Foreskin melanocyte (primary cell): ENCODE measurements at places on chromosomes 11 and 22.
A peak's percentile ranks its signal among the peaks of the same experiment; 100 is the strongest.

GRCh38 chr11:45885274-45885920 is at the start of gene MAPK8IP1:
Gene MAPK8IP1 (plus strand): TSS chr11:45885651. CDS start chr11:45885821, 170 bp downstream.
- DNase-seq, result no peak

GRCh38 chr22:49147171-49147570 is 680.5 kb downstream of the BRD1 start:
- DNase-seq, result no peak

GRCh38 chr11:31799435-31800397 is 11.4 kb downstream of the PAX6 start:
- DNase-seq, result no peak

DNA sequence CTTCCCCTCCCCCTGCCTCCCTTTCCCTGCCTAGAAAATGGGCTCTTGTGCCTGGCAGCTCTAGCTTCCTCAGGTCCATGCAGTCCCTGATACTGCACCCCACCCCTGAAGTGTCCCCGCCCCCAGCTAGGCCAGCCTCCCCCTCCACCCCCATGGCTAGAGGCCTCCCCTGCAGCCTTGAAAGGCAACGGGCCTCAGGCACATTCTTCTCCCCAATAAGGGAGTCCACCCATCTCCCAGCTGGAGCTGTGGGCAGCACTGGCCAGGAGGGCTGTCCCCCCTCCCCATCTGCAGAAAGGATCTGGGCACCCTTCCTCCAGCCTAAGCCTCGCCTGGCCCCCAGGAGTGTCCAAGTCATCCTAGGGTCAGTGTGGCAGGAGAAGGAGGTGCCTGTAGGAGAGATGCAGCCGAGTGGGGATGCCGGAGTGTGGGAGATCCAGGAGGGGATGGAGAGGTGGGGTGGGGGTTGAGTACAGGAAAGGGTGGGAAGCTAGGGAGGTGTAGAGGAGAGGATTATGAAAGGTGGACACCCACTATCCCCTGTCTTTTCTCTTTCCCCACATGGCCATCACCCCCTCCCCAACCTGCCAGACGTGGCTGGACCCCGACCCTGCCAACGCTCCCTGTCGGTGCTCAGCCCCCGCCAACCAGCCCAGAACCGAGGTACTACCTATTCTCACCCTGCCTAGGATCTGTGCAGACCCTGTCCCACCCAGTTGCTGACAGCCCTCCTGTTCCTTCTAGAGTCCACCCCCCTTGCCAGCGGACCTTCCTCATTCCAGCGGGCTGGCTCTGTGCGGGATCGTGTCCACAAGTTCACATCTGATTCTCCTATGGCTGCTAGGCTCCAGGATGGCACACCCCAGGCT is 9.3 kb downstream of the SMTN start:
- no peak for DNase-seq

DNA sequence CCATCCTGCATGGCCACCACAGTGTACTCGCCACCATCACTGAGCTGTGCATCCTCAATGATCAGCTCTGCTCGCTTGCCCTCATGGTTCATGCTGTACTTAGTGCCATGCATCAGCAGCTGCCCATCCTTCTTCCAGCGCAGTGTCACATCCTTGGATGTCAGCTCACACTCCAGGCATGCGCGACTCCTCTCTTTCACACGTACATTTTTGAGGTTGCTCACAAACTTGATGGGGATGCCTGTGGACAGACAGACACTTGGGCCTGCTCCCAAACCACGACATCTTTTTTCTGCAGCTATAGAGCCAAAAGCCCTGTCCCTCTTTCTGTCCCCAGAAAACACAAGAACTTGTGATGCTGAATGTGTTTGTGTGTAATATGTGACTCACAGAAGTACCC is 10.5 kb downstream of the IGSF22 start:
- DNase-seq, result no peak

DNA sequence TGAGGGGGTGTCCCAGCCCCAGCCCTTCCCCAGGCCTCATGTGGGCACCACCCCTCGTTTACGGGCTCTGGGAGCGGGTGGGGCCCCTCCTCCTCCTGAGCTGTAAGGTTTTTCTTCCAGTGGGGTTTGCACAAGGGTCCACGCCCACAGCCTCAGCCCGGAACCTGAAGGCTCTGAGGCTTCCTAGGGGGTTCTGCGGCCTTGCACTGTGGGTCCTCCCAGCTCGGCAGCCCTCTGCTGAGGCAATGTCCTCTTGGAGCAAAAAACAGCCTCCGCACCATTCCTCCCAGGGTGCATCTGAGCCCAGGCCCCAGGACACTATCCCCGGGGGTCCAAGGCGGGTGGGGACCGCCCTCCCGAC is 14.1 kb downstream of the H19 start:
- DNase-seq, result no peak

GRCh38 chr11:33515347-33515746 is 185.3 kb downstream of the C11orf91 start:
- peak; percentile 7 for DNase-seq

DNA sequence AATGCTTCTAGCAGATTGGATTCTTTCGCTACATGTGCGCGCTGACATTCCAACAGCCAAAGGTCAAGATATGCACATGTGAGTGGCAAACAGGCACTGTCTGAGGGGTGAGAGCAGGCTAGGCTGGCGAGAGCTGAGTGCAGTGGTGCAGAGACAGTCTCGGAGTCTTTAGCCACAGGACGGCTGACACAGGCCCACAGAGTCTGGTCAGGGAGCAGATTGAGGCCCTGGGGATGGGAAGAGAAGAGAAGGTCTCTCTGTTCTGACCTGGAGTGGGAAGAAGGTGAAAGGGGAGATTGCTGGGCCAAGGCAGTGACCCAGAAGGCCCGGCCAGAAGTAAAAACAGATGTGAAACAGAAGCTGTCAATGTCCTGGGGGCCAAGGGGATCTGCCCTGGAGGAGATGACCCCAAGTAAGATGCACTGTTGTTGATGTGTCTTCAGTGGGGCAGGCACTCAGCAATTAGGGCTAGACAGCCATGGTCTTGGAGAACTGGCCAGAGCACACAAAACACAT is 197.8 kb downstream of the ETS1 start:
- no peak for DNase-seq

DNA sequence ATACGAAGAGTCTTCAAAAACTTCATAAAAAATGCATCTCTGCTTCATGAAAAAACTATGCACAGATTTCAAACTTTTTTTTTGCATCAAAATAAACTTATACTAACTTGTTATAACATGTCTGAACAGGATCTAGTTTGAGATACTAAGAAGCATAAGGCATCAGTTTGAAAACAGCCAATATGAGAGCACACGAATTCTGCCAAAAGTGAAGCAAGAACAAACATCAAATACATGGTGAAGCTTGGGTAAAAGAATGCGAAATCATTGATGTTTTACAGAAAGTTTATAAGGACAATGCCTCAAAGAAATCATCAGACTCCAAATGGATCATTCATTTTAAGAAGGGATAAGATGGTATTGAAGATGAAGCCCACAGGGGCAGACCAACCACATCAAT is 389.1 kb upstream of the TENM4 start:
- no peak for DNase-seq

GRCh38 chr11:9838229-9838628 is 174.4 kb downstream of the SWAP70 start:
- no peak for DNase-seq

DNA sequence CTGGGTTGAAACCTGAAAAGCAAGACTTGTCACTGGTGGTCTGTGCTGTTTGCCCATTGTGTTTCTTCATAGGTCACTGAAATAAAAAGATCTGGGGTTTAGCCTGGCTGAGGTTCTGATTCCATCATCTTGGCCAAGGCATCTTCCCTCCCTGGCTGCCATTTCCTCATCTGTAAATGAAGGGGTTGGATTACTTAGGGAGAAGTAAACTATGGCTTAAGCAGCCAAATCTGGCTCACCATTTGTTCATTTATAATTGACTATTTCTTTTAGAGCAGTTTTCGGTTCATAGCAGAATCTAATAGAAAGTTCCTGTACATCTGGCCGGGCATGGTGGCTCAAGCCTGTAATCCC is 52.3 kb upstream of the YWHAH start:
- DNase-seq, result no peak

DNA sequence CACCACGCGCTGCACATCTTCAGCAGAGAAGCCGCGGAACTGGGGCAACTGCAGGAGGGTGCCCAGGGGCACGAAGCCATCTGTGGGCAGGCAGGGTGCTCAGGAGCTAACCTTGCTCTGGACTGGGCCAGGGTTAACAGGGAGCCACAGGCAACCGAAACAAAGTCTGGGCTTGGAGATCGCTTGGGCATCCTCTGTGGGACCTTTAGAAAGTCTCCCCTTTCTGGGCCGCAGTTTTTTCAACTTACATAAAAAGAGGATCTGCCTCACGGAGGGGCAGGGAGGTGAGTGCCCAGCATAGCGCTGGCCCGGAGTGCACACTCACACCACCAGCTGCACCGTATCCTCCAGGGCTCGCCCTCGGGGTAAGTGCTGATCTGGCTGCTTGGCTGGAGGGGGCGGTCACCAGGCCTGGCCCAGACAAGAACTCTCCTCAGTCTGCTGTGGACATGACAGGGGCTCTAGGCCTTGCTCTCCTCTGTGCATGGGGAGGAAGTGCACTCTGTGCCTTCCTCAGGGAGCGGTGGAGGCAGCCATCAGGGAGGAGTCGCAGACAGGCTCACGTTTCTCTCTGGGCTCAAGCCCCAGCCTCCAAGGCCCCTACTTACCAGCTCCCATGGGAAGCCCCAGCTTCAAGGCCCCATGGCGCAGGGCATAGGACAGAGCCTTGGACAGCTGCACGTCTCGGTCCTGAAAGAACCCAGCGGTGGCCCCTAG is 937 bp downstream of the TRPT1 start:
- DNase-seq, result no peak

DNA sequence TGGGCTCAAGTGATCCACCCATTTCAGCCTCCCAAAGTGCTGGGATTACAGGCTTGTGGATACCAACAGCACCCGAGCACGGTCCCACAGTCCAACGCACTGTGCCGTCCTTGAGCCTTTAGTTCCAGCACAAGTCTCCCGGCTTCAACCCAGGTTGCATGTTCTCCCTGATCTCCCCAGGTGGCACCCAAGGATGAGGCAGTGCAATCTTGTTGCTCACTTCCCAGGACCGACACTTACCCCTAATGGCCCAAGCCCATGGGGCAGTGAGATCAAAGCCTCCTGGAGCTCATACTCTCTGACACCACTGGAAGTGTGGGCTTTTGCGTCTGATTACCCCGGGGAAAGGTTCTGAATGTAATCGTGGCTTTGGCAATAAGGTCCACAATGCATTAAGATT is 3.5 kb downstream of the PRAME start:
- no peak for DNase-seq

- DNase-seq, result peak; percentile 50
These were observed at the start of gene MPPED2 for GRCh38 chr11:30586251-30587144. Gene MPPED2 (minus strand): TSS chr11:30586353. CDS start chr11:30580373, 5,980 bp downstream.

DNA sequence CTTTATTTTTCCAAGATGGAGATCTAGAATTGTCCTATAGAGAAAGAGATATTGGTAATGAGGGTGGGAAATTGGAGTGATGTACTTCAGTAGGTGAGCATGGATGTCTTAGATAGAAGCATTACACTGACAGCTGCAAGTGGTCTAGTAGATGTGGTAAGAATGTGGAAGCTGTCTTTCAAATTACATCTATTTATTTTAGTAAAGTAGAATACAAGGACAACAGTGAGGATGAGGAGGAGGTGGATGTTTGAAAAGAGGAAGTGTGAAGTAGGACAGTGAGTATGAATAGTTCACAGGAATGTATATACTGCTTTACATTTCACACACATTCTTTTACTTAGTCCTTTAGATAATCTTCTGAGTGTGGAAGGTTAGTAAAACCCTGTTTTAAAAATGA is 64.2 kb downstream of the HIPK3 start:
- DNase-seq, result no peak

DNA sequence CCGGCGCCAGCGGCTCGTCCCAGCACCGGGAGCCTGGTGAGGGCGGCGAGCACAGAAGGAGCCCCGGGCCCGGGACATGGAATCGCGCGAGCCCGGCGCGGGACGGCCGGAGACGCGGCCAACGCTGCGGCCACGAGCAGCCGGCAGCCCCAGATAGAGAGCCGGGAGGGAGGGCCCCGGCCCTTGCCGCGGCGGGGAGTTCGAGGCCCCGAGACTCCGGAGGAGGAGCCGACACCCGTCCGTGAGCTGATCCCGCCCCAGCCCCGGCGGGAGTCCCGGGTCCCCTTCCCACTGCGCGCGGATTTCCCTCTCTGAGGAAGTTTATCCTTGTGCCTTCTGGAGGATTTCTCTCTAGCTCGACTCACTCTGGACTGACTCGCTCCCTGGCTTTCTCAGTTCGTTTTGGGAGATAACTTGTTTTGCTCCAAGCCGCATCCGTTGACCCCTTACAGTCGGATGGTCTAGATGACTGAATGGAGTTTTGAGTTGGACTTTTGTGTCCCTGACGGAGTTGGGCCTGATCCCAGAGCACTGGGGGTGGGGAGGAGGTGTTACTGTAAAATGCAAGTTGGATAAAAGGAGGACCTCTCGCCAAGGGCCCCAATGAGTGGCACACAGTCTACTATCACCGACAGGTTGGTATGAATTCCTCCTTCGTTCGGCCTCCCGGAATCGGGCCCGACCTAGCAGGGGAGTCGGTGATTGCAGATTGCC is 585 bp downstream of the ARHGEF12 start:
- DNase-seq, result peak; percentile 40

DNA sequence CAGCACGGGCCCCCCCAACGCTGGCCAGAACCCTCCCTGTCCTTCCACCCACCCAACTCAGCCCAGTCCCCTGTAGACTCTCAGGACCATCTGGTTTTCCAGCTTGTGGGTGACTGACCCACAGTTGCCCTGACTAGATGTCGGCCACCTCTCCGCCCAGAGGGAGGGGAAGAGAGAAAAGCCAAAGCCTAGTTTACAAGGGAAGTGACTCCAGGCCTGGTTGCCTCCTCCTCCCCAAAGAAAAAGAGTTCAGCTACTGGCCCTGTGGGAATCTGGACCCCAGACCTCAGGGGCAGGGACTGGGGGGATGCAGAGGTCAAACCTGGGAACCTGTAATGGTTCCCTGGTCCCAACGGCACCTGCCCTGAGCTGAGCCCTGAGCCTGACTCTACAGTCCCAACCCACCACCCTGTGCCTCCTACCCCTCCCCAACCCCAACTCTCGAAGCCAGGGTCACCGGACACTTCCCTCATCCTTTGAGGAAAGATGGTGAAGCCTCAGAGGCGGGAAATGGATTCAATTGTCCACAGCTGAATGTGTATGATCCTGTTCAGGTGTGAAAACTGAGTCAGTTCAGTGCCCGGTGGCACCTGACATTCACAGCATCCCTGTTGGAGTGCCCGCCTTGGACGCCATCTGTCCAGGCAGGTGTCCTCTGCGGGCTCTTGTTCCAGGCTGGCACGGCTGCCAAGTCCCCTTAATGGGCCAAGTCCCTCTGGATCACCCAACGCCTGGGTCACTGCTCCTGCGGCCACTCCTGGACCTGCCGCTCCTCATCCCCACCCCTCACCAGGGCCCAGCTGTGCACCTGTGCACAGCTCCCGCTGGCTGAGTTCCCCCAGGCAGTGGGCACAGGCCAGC is 21.0 kb upstream of the WNT7B start:
- DNase-seq, result no peak

- DNase-seq, result no peak
These were observed 3.1 kb upstream of the ADORA2A start for GRCh38 chr22:24424001-24424900.

GRCh38 chr11:1401656-1402221 is 12.0 kb downstream of the BRSK2 start:
- DNase-seq, result peak; percentile 21

- DNase-seq, result no peak
These were observed 15.7 kb downstream of the PDGFB start for GRCh38 chr22:39229075-39229474.

- DNase-seq, result peak; percentile 1
These were observed 49.3 kb upstream of the MPPED2 start for GRCh38 chr11:30635401-30635989.
